MG63 (cell line): ENCODE measurements at places on chromosomes 4 and X.

DNA sequence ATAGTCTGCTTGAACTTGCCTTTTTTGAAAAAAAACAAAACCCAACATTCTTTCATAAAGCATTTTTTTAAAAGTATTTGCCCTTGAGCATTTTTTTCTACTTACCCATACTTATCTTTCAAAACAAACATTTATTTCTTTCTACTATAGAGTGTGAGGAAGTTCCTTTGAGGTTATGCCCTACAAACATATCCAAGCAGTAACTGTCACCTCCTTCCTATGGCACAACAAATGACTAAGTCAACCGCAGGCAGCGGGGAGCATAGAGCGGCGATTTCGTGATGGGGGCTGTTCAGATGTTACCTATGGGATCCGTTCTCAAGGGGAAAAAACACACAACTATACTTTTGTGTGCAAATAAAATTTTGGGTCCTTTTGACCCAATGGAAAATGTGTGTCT, 19.4 kb downstream of the SPRY1 start:
- no peak for DNase-seq

- DNase-seq = peak; percentile 79
Measured at GRCh38 chr4:119628281-119629141, at the start of gene PDE5A. Gene PDE5A (minus strand): TSS chr4:119628804. CDS start chr4:119628671, 133 bp downstream.

DNA sequence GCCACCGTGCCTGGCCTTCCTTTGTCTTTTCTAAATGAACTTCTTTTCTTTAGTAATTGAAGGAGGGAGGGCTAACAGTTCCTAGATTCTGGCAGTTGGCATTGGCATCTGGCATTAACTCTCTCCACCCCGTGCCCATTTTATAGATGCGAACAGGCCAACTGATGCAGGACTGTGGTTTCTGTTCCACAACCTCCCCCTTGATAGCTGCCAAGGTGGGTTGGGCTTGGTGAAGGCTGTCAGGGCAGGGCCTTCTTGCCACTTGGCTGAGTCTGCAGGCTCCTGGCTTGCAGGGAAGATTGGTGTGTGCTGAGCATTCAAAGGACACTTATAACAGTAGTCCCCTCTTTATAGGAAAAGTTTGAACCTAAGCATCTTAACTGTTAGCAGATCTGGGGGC, 4.3 kb downstream of the SOWAHD start:
- DNase-seq = peak; percentile 38

DNA sequence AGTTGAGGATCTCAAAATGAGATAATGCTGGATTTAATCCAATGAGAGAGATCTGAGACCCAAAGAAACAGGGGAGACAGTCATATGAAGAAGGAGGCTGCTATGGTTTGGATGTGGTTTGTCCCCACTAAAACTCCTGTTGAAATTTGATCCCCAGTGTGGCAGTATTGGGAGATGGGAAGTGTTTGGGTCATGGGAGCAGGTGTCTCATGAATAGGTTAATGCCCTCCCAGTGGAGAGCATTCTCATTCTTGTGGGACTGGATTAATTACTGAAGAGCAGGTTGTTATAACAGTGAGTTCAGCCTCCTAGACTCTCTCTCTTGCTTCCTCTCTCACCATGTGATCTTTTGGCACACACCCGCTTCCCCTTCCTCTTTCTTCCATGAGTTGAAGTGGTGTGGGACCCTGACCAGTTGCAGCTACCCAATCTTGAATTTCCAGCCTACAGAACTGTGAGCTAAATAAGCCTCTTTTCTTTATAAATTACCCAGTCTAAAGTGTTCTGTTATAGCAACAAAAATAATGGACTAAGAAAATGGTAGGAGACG, 70.3 kb downstream of the PPEF2 start:
- no peak for DNase-seq

GRCh38 chr4:135186002-135186401, 984.4 kb upstream of the PABPC4L start:
- DNase-seq = no peak

DNA sequence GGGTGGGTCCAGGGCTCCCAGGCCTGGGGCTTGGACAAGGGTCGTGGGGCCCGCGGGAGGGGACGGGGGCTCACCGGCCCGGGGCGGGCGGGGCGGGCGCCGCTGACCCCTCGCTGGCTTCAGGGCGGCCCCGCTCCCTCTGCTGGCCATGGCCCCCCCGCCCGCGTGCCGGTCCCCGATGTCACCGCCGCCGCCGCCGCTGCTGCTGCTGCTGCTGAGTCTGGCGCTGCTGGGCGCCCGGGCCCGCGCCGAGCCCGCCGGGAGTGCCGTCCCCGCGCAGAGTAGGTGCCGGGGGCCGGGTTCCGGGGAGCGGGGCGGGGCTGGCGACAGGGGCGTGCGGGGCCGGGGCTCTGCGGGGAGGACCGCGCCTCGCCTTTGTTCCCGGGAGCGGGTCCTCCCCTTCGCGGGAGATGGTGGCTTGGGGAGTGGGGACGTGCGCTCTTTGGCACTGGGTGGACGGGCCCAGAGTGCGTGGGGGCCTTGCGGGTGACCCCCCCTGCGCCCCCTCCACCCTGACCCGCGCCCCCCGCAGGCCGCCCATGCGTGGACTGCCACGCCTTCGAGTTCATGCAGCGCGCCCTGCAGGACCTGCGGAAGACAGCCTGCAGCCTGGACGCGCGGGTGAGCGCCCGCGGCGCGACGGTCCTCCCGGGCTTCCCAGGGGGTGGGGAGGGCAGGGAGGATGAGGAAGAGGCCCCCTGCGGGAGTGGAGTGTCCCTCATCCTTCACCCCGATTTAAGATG, 16.8 kb upstream of the NAT8L start:
- peak; percentile 33 for DNase-seq

- no peak for DNase-seq
Measured at GRCh38 chrX:39795605-39796004, 302.2 kb downstream of the BCOR start.

DNA sequence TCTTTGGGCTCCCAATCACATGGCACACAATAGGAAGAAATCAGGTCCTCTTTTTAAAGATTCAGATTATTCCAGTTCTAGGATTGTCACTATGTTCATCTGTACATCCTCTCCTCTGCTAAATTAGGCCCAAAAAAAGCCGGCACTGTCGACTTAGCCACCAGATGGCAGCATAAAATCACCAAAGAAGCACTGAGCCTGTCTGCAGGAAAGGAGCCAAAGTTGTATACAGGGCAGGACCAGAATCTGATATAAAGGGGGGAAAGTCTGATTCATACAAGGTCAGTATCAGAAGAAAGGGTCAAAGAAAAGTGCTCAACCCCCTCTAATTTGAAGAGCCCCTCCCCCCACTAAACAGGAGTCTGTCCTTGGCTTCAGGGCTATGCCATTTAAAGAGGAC, 292.5 kb downstream of the CHIC1 start:
- DNase-seq = peak; percentile 16

- DNase-seq = no peak
Measured at GRCh38 chrX:17525762-17526555, 151.0 kb downstream of the NHS start.

DNA sequence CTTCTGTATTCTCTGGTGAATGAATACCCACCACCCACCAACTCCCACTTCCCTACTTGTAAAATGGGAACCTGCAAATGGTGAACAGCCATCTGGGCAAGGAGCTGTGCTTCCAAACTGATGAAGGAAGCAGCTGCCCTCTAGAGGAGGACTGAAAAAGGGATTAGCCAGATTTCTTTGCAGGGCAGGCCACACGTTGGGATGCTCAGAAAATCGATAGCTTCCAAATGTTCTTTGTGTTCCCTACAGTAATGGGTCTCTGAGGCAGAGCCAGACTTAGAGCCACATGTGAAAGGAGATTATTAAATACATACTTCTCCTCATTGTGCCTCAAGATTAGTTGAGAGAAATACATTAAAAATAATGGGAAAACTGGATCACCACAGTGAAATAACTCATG, 39.3 kb upstream of the LPAR4 start:
- no peak for DNase-seq

DNA sequence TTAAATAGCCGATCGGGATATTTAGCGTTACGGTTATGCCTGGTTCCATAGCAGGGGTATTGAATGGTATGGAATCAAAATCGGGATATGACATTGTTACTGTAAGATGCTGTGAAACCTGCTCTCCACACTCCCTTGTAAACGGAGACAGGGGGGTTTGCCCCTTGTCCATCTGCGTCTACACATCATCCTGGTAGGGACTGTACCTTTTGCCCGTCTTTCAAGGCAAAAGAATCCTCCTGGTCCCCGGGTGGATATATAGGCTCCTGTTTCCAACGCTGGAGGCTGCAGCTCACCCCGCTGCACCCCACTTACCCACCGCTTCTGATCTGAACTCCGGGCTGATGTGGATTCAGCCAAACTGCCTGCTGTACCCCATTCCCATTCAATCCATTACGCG, 189.1 kb downstream of the SHOX start:
- DNase-seq = no peak
